ENCODE measurements at places on chromosomes 1 and 21.

GRCh38 chr1:42765832-42766740, 742 bp downstream of the P3H1 start:
- peak; percentile 56 for DNase-seq

GRCh38 chr1:221517961-221518360, 223.9 kb downstream of the DUSP10 start:
- no peak for DNase-seq

DNA sequence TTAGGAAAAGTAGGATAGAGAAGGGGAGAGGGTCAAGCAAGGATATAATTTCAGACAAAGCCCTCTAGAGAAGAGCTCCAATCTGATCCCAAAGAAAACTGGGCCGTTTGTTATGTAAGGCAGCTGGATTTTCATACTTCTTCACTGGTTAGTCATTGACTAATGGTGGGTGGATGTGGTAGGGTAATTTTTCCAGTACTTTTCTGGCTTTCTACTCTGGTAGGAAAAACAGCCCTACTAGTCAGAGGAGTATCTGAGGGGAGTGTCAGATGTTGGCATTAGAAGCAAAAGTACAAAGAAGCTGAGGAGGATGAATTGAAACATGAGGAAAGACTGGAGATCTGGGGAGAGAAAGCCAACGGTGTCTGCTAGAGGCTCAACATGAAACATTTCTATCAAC, 145.3 kb downstream of the TNFSF18 start:
- DNase-seq, result no peak

- DNase-seq, result no peak
Observed at GRCh38 chr1:166330096-166330495, 163.3 kb upstream of the FAM78B start.

GRCh38 chr1:212359794-212360479, 54.7 kb downstream of the PACC1 start:
- no peak for DNase-seq

GRCh38 chr1:162612606-162613400, 19.5 kb upstream of the DDR2 start:
- no peak for DNase-seq

GRCh38 chr1:246156847-246157246, 350.2 kb downstream of the SMYD3 start:
- DNase-seq, result no peak

GRCh38 chr1:231395076-231395997, 26.8 kb downstream of the EGLN1 start:
- DNase-seq, result no peak

- no peak for DNase-seq
Observed at GRCh38 chr1:107529511-107530149, 388.8 kb downstream of the NTNG1 start.

- no peak for DNase-seq
Observed at GRCh38 chr1:96233422-96233821, 488.2 kb upstream of the PTBP2 start.

GRCh38 chr1:3657578-3658230, 5.4 kb downstream of the TP73 start:
- DNase-seq, result no peak

Data from stimulated activated CD4-positive, alpha-beta T cell treated with anti-CD3 and anti-CD28 coated beads, Interleukin-4, amount 100 ng/mL, for 1 hour (primary cell).